ENCODE measurements at places on chromosomes 11 and 22.
A peak's percentile ranks its signal among the peaks of the same experiment; 100 is the strongest.

DNA sequence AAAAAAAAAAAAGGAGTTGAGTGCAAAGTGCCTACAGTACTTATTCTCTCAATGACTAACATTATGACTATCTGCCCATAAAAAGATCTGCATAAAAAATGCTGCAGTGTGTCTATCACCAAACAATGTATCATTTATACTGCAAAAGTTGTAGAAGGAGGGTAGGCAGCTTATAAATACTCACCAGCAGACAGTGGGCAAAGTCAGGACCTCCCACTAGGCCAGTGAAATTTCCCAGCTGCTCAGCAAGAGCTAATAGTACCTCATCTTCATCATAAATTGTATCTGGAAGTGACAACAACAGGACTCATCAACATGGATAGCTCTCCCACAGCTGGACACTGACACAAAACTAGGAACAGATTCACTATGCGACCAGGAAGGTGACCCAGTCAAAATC, 1.6 kb downstream of the PPP2R1B start:
- no peak for DNase-seq

DNA sequence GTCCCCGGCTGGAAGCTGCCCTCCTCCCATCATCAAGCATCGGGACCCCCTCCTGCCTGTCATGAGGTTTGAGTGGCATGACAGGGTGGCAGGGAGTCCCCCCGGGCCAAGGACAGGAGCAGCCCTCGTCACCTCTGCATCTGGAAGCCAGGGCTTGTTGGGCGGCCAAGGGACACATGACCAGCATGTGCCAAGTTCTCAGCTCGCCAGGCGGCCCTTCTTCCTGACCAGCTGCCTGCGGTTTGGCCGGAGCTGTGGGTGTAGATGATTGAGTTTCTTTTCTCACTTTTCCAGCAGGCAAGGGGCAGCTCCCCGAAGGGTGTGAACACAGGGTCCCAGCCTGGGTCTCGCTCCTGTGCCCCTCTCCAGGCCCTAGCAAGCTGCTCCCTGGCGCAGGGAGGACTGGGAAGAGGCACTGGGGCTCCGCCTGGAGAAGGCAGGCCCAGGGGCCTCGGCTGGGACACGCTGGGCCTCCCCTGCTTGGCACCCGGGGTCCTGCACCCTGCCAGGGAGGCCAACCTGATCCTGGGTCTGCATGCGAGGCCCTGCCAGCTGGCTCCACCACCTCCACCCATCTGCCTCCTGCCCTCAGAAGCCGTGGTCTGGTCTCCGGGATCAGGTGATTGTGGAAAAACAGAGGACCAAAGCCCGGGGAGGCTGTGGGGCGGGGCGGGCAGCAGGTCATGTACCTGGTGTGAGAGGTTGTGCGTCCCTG, 13.4 kb downstream of the ARHGAP8 start:
- DNase-seq, result no peak

GRCh38 chr22:39898997-39899396, 1.9 kb upstream of the GRAP2 start:
- DNase-seq, result no peak

- no peak for DNase-seq
Observed at GRCh38 chr22:45285263-45286058, 712 bp downstream of the UPK3A start.

DNA sequence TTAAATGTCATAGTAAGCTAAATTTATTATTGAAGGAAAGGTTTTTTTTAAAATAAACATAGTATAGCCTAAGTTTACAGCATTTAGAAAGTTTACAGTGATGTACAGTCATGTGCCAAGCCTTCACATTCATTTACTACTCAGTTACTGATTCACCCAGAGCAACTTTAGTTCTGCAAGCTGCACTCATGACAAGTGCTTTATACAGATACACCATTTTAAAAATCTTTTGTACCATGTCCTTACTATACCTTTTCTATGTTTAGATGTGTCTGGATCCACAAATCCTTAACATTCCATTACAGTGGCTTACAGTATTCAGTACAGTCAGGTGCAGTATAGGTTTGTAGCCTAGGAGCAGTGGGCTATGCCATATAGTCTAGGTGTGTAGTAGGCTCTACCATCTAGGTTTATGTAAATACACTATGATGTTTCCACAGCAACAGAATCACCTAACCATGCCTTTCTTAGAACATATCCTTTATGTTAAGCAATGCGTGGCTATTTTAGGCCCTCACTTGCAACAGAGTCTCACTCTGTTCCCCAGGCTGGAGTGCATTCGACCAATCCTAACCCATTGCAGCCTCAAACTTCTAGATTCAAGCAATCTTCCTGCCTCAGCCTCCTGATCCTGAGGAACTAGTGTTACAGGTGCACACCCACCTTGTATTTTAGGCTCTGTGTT, 79.5 kb upstream of the SLC25A18 start:
- DNase-seq, result no peak

- no peak for DNase-seq
Observed at GRCh38 chr22:17387356-17387755, 18.1 kb downstream of the CECR2 start.

DNA sequence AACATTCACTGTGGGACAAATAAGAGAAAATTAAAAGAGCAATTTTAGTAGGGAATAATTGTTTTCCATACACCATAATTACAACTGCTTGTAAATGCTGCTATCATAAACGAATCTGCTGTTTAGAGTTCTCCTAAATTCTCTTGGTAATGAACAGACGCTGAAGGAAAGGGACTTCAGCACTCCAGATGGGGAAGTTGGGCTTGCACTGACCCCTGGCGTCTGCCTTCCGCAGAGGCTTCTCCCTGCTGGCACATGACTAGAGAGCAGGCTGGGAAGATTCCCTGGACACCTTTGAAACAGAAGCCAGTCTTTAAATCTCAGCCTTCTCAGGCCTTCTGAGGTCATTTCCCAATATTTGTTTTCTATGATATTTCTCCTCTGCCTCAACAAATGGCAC, 84.1 kb downstream of the NXPE2 start:
- no peak for DNase-seq

DNA sequence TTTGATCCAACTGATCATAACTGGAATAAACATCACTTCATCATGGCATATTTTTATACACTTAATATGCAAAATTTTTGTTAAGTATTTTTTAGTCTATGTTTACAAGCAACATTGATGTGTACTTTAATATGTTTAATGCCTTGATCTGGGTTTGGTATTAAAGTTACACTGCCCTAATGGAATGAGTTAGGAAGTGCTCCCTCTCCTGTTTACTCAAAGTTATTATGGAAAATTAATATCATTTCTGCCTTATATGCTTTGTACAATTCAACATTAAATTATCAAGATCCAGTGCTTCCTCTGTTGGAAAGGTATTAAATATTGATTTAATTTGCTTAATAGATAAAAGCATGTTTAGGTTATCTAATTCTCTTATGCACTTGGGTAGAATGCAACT, 927.3 kb upstream of the RAG2 start:
- no peak for DNase-seq

GRCh38 chr22:37546437-37547250, 13.6 kb upstream of the CDC42EP1 start:
- DNase-seq, result no peak

GRCh38 chr11:11347592-11347991, 5.5 kb downstream of the CSNK2A3 start:
- DNase-seq, result no peak

DNA sequence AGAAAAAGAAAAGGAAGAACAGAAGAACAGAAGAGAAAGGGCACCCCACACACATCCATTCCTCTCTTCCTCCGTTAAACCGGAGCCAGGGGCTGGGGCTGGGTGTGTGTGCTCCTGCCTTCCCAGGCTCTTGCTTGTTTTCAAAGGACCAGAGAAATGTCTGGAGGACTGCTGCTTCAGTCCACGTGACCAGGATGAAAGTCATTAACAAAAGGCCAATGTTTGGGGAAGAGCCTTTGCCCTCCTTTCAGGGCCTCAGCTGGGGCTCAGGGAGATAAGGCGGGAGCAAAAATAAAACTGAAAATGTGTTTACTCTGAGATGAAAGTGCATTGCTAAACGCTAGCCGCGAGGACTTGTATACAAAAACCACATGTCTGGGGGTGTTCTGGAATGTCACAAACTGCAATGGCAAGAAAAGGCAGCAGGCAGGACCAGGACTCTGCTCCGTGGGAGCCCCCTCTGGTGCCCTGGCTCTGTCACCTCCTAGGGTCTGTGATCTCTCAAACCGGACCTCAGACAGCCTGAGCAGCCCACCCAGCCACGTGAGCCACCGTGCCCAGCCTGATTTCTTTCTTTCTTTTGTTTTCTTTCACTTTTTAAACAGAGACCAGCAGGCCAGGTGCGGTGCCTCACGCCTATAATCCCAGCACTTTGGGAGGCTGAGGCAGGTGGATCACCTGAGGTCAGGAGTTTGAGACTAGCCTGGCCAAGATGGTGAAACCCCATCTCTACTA, 31.6 kb upstream of the MYH9 start:
- no peak for DNase-seq

GRCh38 chr11:95577716-95578460, 211.7 kb downstream of the FAM76B start:
- DNase-seq, result no peak

- DNase-seq, result no peak
Observed at GRCh38 chr11:2945031-2945756, 16.0 kb upstream of the PHLDA2 start.

GRCh38 chr11:19848219-19848618, 135.6 kb downstream of the NAV2 start:
- no peak for DNase-seq

DNA sequence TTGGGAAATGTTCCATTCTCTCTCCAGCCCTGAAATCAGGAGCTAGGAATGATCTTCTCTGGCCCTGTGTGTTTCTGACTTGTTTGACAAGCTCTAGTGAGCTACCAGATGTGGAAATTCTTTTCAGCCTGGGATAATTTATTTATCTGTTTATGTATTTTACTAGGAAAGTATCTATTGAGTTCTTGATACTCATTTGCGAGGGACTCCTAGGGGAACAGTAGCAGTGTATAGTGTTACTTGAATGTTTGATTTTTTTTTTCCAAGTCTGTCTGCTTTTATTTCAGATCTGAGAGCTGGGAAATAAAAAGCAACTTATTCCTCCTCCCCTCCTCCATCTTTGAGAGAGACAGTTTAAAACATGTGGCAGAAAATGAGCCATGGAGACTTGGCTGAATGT, 92.5 kb downstream of the ALX4 start:
- no peak for DNase-seq

GRCh38 chr11:119024430-119025098, 6.0 kb downstream of the TRAPPC4 start:
- DNase-seq, result no peak

DNA sequence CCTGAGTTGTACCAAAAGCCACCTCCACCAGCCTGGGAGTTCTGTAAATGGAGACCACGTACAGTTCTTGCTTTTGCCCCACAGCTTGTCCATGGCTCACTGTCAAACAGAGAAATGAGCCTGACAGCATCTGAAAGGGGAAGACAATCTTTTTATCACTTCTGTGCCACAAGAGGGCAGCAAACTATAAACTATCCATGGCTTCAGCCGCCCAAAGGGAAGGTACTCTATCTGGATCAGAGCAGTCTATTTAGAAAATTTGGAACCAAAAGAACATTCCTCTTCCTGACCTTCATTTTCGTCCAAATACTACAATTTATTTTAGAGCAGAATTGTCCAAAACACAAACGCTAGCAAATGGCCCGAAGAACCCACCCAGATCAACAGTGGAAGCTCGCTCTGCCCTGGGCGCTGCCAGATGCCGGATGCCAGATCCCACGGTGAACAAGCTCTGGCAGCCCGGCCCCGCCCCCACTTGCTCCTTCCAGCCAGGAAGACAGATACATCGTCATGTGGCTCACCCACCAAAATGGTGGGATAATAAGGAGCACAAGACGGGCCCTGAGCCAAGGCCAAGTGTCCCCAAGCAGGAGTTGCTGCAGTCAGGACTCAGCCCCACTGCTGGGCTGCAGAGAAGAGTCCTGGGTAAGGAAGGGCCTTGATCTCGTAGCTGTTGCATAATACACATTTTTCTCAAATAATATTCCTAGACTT, 23.9 kb upstream of the SCGB1A1 start:
- DNase-seq, result peak; percentile 77

- DNase-seq, result no peak
Observed at GRCh38 chr11:106998116-106998915, 20.0 kb downstream of the GUCY1A2 start.

DNA sequence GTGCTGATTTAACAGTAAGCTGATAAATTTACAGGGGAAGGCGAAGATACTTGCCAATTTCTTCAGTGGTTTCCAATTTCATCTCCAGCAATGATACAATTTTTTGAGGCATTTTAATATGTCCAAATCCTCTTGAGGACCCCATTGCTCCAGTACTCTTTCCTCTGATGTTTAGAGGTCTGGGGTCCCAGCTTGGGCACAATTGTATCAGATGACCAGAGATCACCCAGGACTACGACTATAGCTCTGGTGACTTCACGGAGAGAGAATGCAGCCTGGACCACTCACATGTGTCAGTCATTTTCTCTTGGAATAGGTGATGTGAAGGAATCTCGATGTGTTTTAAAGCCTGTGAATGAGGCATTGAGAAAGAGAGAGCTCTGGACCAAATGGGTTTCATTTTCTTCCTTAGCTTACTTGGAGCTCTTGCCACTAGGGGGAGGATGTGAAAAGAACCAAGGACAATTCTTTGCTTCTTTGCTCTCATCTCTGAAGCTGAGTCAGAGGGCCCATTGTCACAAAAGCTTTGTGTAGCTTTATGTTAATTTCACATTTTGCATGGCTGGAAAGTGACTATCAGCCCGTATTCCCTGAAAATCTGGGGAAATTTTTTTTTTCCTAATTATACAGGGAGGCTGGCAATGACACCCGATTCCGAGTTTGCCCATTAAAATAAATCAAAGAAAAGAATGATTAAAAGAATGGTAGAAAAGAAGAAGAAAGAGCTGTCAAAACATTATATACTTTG, 6.7 kb upstream of the CCDC90B start:
- DNase-seq, result no peak

Data from NCI-H2081 treated with DMSO at 0.1 percent for 48 hours (cell line).